AG10803 (cell line): ENCODE measurements at places on chromosomes 7 and 10.

DNA sequence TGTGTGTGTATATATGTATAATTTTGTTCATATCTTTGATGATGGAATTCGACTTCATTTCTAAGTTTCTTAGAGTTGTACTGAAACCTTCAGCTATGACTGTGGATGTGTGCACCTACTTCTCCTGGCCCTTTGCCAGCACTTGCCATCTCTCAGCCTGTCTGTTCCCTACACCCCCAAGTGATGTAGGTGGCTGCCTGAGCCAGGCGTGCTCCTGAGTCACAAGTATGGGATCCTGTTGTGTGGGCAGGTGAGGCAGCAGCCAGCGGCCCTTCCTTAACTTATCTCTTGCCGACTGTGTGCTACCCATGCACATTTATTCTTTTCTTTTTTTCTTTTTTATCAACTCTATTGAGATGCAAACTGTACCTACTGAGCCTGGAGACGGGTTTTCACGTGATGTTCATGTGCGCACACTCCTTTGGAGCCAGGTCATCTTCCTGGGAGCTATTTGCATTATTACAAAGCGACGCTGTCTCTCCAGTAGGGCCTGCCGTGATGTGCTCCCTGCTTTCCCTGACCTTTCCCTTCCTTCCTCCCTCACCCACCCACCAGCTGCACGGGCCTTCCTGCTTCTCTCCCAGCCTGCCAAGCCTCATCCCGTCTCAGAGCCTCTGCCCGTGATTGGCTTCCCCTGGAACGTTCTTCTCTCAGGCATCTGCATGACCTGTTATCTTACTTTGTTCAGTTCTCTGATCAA lies 31.3 kb upstream of the GALNT11 start:
- DNase-seq = no peak

DNA sequence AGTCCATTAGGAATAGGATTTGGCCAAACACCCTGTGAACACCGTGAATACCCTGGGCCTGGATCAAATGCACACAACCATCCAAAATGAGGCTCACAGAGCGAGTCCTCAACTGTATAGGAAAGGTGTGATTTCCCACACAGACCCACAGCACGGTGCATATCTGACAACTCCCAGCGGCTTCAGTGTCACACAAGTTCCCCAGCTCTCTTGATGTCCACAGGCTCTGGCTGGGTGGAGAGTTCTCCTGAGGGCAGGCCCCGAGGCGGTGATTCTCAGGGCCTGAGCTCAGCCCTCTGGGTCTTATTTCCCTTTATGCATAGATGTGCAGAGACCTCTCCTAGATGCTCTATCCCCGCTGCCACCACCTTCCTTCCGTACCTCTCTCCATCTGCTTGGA lies 64.1 kb downstream of the SH3PXD2A start:
- no peak for DNase-seq

GRCh38 chr10:75465450-75465827 lies 34.0 kb downstream of the LRMDA start:
- DNase-seq = peak; percentile 43

DNA sequence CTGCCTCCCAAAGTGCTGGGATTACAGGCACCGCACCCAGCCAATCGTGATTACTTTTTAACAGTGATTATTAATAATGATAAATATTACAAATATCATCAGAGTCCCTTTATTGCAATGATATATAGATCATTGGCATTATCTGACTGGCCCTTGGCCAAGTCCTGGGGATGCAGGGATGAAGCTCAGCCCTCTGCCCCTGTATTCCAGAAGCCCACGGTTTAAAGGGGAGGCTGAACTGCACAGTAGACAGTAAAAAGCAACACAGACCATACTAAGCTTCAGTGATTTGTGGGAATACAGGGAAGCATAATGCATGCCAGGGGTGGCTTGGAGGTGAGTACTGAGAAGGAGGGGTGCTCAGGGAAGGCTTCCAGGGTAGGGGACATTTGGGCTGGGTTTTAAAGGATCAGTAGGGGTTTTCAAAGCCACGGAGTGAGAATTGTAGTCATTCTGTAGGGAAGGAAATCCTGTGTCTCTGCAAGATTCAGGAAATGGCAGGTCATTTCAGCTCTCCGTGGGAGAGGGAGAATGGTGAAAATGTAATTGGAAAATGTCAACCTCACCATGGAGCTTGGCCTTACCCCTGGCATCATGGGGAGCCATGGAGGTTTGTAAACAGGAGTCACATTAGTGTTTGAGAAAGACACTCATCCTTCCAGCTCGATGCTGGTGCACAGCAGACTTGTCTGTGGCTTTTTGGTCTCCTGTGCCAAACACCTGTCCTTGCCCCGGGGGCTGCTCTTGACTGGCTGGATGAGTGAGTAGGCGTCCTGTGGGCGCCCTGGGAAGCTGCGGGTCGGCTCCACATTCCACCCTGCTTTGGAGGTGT lies 8.8 kb downstream of the ADAMTS14 start:
- no peak for DNase-seq

DNA sequence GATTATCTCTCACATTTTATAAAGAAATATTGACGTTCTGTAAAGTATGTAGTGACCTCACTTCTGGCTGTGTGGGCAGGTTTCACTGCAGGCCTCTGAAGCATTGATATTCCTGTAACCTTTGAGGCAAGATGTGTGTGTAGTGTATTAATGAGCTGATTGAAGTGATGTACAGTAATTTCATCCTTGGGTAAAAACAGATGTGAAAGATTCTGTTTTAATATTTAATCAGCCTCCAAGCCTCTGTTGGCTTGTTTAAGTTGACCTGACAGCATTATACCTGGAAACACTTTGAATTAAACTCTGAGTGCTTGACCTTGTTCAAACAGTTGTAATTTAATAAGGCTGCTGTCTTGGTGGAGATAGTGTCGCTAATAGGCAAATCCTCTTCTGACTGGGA lies 74.9 kb downstream of the KAT6B start:
- no peak for DNase-seq

DNA sequence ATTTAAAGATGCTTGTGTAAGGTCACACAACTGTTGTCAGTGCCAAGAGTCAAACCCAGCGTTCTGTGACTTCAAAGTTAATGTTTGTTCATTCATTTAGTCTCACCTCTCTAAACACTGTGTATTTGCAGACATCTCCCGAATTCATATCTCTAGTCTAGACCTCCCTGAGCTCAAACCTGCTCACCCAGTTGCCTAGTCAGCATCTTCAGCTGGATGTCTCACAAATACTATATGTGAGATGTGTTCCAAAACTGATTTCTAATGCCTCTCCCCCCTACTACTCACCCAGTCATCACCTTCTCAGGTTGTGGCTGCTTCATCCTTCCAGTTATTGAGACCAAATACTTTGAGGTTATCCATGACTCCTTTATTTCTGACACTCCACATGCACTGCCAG lies 91.4 kb downstream of the ST7 start:
- DNase-seq = no peak

GRCh38 chr10:43186150-43186549 lies 47.9 kb downstream of the CSGALNACT2 start:
- DNase-seq = peak; percentile 86

DNA sequence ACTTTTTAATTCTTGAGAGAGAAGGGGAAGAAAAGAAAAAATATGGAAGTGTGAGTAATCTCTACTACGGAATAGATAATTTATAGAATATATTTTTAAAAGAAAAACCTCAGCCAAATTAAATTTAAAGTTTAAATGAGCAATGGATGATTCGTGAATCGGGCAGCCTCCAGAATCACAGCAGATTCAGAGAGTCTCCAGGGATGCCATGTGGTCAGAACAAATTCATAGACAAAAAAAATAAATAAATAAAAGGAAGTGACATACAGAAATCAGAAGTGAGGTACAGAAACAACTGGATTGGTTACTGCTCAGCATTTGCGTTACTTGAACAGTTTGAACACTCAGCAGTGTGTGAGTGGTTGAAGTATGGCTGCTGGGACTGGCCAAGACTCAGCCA lies 53.0 kb downstream of the PHYHIPL start:
- DNase-seq = peak; percentile 4

- DNase-seq = no peak
These were observed 22.3 kb downstream of the CNTNAP2 start for GRCh38 chr7:146138926-146139325.

GRCh38 chr7:19368491-19368925 lies 223.3 kb upstream of the FERD3L start:
- DNase-seq = peak; percentile 16

DNA sequence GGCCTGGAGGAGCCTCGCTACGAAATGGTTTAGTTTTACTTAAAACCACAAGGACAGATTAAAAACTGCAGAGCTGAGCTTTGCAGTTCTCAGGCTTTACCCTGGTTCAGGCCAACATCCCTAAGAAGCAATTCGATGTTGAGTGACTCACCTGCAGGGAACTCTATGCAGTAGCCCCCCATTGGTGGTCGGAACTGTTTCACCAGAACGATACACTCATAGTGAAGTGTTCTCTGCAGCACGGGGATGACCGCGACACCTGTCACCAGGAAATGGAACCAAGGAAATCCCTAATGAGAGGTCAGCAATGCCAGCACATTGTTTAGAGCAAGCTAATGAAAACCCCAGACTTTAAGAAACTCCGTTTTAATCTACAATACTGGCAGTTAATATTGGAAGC lies 18.0 kb downstream of the NUDT5 start:
- no peak for DNase-seq

DNA sequence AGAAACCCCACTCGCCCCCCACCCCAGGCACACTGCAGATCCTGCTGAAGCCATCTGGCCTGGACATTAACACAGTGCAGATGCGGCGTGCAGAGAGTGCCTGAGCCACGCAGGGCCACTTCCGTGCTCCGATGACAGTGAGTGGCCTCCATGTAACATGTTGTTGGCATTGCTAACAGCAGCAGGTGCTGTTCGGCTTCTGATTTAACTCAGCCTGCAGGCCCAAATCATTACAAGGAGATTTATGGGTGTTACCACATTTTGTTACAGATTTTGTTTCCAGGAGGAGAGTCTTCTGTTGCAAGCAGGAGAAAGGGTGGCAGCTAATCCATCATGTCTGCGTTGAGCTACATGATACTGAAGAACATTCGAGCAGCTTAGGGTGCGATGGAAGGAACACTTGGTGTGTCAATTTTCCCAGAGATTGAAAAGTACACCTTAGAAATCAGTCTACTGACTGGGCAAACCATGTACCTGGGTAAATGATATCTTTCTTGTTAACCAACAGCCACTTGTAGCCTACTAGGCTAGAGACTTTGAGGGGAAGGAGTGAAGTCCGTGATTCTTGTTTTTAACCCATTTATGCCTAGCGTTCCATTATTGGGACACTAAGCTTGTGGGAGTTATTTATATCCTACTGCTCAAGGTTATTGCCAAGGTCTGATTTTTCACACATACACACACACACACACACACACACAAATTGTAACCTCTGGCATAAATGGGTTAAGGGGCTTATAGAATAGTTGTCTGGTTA lies 90.0 kb downstream of the JCAD start:
- DNase-seq = no peak

DNA sequence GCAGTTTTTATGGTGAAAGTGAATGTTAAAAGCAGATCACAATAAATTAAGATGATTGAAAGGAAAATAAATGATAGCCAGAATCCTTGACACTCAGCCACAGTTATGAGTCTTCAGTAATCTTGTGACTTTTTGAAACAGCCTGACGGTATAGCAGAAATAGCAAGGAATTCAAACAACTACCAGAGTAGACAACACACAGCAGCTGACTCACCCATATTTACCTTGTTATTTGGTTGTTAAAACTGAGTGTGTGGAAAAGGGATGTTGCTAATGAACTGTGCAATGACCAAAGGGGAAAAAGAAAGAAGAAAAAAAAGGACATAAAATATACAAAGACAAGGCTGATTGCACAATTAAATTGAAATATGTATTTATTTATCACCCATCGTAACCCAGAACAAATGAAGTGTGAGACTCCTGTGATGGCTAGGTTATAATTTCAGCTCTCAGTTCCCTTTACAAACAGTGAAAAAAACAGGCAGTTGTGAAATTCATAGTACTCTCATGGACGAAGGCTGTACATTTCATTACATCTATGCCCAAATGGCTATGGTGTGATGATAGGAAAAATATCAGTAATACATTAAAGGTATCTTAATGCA lies 1023.0 kb upstream of the SORCS1 start:
- DNase-seq = peak; percentile 56
